Thymus (tissue), 14 donors: ENCODE measurements at places on chromosomes 13 and 19. TPM values are rescaled to one million over a fixed set of nuclear protein-coding genes. Genes with fewer than 3 reads are reported as not detected.

- H3K27ac ChIP-seq: no peak overlapping the region
- H3K36me3 ChIP-seq: no peaks in the 10 kb centered on the region
- H3K27me3 ChIP-seq: no peaks in the 10 kb centered on the region
- H3K4me3 ChIP-seq: no peak overlapping the region
- no peaks in the 10 kb centered on the region for H3K4me1 ChIP-seq
- no peak for DNase-seq
Observed at GRCh38 chr19:6577476-6578125, 13.3 kb downstream of the CD70 start.

- H3K27ac ChIP-seq: no peak overlapping the region
- H3K4me3 ChIP-seq: no peak overlapping the region
- no peaks in the 10 kb centered on the region for H3K36me3 ChIP-seq
- H3K27me3 ChIP-seq: no peaks in the 10 kb centered on the region
- no peaks in the 10 kb centered on the region for H3K4me1 ChIP-seq
- no peak for DNase-seq
Observed at GRCh38 chr13:105058517-105058916, 1476.9 kb downstream of the EFNB2 start.

DNA sequence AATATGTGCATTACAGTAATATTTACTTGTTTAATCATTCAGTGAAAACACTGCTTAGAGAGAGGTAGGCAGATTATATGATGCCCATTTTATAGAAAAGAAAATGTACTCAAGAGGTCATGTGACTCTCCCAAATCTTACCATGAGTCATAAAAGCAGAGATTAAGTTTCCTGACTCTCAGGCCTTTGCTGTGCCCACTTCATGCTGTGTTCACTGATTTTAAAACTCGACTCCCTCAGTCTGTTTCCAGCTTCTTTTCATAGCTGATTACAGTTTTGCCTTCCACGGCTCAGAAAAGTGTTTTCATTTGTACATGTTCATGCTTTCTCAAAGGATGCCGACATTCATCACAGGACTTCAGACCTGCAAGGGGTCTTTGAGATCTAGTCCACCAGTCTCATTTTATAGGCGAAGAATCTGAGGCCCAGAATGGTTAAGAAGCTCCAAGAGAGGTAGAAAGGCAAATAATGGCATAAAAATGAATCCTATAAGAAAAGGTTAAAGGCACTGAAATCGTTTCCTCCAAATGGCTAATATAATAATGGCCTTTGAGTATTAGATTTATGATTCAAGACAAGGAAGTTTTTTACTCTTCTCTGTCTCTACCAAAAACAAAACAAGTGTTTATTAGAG lies 9.0 kb upstream of the IPO5 start:
- no peak for DNase-seq
- H3K36me3 ChIP-seq: no peaks in the 10 kb centered on the region
- no peaks in the 10 kb centered on the region for H3K27me3 ChIP-seq
- H3K4me1 ChIP-seq: no peaks in the 10 kb centered on the region
- no peak overlapping the region for H3K27ac ChIP-seq

DNA sequence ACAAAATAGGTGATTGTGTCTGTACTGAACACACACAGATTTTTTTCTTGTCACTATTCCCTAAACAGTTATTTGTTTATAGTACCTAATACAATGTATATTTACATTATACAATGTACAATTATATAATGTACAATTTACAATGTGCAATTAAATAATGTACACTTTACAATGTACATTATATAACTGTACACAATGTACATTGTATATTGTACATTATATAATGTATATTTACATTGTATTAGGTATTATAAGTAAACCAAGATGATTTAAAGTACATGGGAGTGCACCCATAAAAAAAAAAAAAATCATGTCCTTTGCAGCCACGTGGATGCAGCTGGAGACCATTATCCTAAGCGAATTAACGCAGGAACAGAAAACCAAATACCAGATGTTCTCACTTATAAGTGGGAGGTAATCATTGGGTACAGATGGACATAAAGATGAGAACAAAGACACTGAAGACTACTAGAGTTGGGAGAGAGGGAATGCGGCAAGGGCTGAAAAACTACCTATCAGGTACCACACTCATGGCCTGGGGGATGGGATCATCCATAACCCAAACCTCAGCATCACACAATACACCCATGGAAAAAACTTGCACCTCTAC lies 68.1 kb downstream of the ABCC4 start:
- H3K4me3 ChIP-seq: no peak overlapping the region
- H3K4me1 ChIP-seq: peaks cover 5% of the 10 kb centered on the region
- H3K27ac ChIP-seq: no peak overlapping the region

The TEAD2 gene
- total RNA-seq: 4.1 TPM

The SPACA4 gene
- not detected for total RNA-seq

The C3 gene
- 46.1 TPM for total RNA-seq

DNA sequence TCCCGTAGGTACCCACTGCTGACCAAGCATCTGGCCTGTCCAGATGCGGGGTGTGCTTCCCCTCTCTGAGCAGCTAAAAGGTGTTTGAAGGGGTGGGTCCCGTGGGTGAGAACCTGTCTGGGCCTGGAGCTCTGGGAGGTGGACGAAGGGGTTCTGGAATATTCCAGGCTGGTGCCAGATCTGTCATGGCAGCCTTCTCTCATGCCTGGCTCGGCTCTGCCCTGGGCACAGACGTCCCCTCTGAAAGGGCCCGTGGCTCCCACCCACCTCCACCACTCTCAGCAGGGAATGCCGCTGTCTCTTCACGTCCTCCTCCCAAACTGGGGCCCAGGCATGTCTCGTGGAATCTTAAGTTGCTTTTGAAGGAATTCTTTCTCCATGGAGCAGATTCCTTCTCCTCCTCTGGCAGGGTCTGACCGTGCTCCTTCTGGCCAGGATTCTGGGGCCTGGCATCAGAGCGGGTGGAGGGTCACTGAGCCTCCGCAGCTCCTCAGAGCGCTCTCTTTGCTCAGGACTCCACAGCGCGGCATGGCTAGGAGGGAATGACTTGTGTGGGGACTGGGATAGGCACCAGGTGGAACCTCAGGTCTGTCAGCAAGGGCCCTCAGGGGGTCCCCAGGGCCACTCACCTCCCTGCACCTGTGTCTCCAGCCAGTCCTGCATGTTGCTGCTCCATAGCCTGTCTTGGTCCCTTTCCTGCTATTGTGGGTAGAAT lies 5.9 kb upstream of the MCF2L start:
- peaks cover under 1% of the 10 kb centered on the region for H3K4me1 ChIP-seq
- no peaks in the 10 kb centered on the region for H3K36me3 ChIP-seq
- H3K27ac ChIP-seq: no peak overlapping the region
- H3K27me3 ChIP-seq: no peaks in the 10 kb centered on the region

The GIPR gene
- total RNA-seq: 0.14 TPM

GRCh38 chr13:94557684-94558235 lies 38.2 kb downstream of the TGDS start:
- peaks cover under 1% of the 10 kb centered on the region for H3K36me3 ChIP-seq
- H3K4me3 ChIP-seq: no peak overlapping the region
- no peaks in the 10 kb centered on the region for H3K27me3 ChIP-seq
- DNase-seq: no peak
- H3K27ac ChIP-seq: peak overlapping the region; percentile 94

DNA sequence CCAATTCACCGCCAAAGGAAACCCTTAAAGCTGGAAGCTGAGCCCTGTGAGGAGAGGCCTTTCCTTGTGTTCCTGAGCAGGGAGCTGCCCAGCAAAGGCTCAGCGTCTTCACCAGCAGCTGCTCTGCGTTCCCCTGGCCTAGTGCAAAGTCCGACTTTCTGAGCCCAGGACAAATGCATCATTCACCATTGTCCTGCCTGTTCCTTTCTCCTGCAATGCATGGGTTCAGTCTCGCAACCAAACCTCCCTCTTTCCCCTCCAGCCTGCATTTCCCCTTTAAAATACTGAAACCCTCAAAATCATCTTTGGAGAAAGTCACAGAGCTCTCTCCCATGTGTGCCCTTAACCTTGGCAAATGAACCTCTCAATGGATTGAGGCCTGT lies 12.9 kb upstream of the TMEM255B start:
- DNase-seq: no peak
- H3K36me3 ChIP-seq: no peaks in the 10 kb centered on the region
- H3K27me3 ChIP-seq: no peaks in the 10 kb centered on the region

- H3K27ac ChIP-seq: no peak overlapping the region
- H3K27me3 ChIP-seq: no peaks in the 10 kb centered on the region
- no peak for DNase-seq
- no peak overlapping the region for H3K4me3 ChIP-seq
Observed at GRCh38 chr19:28482221-28482620, 730.7 kb downstream of the UQCRFS1 start.

The ZNF844 gene
- 4.6 TPM for total RNA-seq

- H3K27ac ChIP-seq: no peak overlapping the region
- H3K36me3 ChIP-seq: no peaks in the 10 kb centered on the region
- H3K4me1 ChIP-seq: no peaks in the 10 kb centered on the region
- H3K4me3 ChIP-seq: no peak overlapping the region
- DNase-seq: no peak
Observed at GRCh38 chr13:109211616-109212015, 574.8 kb downstream of the IRS2 start.

GRCh38 chr19:50568728-50569698 lies 778 bp upstream of the LRRC4B start:
- H3K36me3 ChIP-seq: no peaks in the 10 kb centered on the region
- H3K4me3 ChIP-seq: no peak overlapping the region

The ZNF878 gene
- 0.38 TPM for total RNA-seq

The ADGRE3 gene
- total RNA-seq: 0.33 TPM

DNA sequence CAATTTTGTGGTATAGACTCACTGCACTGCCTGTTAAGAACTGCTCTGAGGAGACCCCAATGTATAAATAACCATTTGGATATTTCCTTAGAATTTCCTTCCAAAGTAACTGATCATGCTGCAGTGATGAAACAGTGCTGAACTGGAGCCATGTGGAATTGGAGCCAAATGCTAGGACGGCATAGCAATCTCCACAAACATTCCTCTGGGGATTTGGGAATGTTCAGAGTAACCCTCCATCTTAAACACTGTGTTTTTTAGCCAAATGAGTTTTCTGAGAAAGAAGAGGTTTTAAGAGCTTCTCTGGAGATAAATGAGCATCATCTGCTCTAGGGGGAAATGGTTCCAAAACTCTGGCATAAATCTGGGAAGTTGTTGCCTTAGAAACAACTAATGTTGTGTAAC lies 98.2 kb downstream of the OLFM4 start:
- H3K27ac ChIP-seq: no peak overlapping the region
- no peaks in the 10 kb centered on the region for H3K36me3 ChIP-seq
- no peaks in the 10 kb centered on the region for H3K4me1 ChIP-seq
- H3K4me3 ChIP-seq: no peak overlapping the region
- no peak for DNase-seq

The CAMSAP3 gene
- 1.3 TPM for total RNA-seq

- peak overlapping the region; percentile 74 for H3K4me3 ChIP-seq
- H3K27me3 ChIP-seq: no peaks in the 10 kb centered on the region
- H3K4me1 ChIP-seq: peaks cover 41% of the 10 kb centered on the region
- H3K27ac ChIP-seq: peak overlapping the region; percentile 95
Observed at GRCh38 chr19:2083174-2083854, 12.8 kb downstream of the MOB3A start.

- no peak for DNase-seq
- H3K27ac ChIP-seq: no peak overlapping the region
- no peaks in the 10 kb centered on the region for H3K4me1 ChIP-seq
- H3K36me3 ChIP-seq: no peaks in the 10 kb centered on the region
- no peaks in the 10 kb centered on the region for H3K27me3 ChIP-seq
Observed at GRCh38 chr13:71854401-71854800, 12.6 kb downstream of the DACH1 start.

DNA sequence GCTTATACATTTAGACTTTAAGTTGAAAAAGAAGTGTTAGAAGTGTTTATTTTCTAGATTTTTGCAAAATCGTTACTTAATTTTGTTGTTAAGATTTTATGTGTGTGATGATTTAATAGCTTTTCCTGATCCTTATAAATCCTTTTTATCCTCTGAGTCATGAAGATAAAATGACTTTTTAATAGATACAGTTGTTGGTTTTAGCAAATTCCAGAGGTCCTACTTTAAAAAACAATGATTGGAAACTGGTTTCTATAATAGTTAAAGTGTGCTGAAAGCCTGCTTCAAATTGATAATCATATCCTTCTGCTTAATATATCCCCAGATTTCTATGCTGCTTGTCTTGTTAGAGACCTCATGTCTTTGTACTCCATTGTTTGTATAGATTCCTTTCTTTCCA lies 39.0 kb downstream of the RNASEH2B start:
- H3K27ac ChIP-seq: no peak overlapping the region
- no peak overlapping the region for H3K4me3 ChIP-seq
- peaks cover 17% of the 10 kb centered on the region for H3K36me3 ChIP-seq
- H3K27me3 ChIP-seq: no peaks in the 10 kb centered on the region

- H3K27ac ChIP-seq: no peak overlapping the region
- DNase-seq: no peak
- no peaks in the 10 kb centered on the region for H3K27me3 ChIP-seq
- H3K4me1 ChIP-seq: no peaks in the 10 kb centered on the region
- no peaks in the 10 kb centered on the region for H3K36me3 ChIP-seq
Observed at GRCh38 chr13:80359778-80360452, 19.0 kb upstream of the SPRY2 start.

The GRIK5 gene
- 0.33 TPM for total RNA-seq

The SLC15A1 gene
- total RNA-seq: 0.80 TPM

GRCh38 chr19:14505488-14506239 lies 9.7 kb upstream of the GIPC1 start:
- DNase-seq: no peak
- peaks cover 65% of the 10 kb centered on the region for H3K4me1 ChIP-seq
- no peak overlapping the region for H3K4me3 ChIP-seq
- peak overlapping the region; percentile 91 for H3K27ac ChIP-seq
- no peaks in the 10 kb centered on the region for H3K27me3 ChIP-seq
- H3K36me3 ChIP-seq: no peaks in the 10 kb centered on the region

DNA sequence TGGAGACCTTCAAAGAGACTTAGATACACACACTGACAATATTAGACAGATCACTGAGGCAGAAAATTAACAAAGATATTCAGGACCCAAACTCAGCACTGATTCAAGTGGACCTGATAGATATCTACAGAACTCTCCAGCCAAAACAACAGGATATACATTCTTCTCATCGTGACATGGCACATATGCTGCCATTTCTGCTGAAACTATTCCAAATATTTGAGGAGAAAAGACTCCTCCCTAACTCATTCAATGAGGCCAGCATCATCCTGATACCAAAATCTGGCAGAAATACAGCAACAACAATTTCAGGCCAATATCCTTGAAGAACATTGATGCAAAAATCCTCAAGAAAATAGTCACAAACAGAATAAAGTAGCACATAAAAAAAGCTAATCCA lies 53.3 kb downstream of the TRPC4 start:
- no peak overlapping the region for H3K27ac ChIP-seq
- H3K4me3 ChIP-seq: no peak overlapping the region
- H3K4me1 ChIP-seq: no peaks in the 10 kb centered on the region
- H3K36me3 ChIP-seq: no peaks in the 10 kb centered on the region
- no peak for DNase-seq

The MEIOSIN gene
- not detected for total RNA-seq

DNA sequence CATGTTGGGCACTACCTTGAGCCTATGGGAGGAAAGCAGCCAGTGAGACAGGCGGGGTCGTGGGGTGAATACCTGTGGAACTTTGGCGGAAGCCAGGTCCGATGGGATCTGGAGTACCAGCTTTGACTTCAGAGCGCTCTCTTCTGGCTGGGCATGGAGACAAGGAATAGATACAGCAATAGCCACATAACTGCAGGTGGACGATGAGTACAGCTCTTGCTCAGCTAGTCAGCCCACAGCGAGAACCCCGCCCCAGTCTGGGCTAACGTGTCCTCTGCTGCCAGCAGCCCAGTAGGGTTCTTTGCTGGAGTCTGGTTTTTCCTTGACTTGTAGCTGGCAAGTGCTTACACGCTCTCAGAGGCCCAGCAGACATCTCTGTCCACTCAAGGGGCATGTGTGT lies 83.4 kb downstream of the SIPA1L3 start:
- H3K27ac ChIP-seq: no peak overlapping the region
- H3K27me3 ChIP-seq: no peaks in the 10 kb centered on the region
- DNase-seq: no peak
- H3K4me3 ChIP-seq: no peak overlapping the region
